GM04503 (cell line): ENCODE measurements at places on chromosomes 5 and 9.

GRCh38 chr5:107794741-107795140, 124.0 kb upstream of the EFNA5 start:
- no peak for DNase-seq

GRCh38 chr5:124627815-124628595, 118.4 kb downstream of the ZNF608 start:
- no peak for DNase-seq

DNA sequence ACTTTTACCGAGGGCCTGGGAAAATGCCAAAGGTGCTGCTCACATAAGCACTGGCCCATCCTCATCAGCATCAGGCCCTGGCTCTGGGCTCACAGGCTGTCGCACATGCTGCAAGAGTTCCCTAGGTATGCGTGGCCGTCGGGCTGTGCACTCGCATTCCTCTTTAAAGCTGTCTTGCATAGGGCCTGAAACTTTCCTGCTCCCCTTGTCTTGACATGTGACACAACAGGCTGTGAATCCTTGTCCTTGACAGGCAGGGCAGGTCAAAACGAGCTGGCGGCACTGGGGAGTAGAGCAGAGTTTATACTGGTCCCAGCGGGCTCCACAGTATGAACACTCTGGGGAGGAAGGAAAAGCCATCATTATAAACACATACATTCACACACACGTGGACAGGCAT, 30.7 kb downstream of the TSTD2 start:
- DNase-seq: no peak

DNA sequence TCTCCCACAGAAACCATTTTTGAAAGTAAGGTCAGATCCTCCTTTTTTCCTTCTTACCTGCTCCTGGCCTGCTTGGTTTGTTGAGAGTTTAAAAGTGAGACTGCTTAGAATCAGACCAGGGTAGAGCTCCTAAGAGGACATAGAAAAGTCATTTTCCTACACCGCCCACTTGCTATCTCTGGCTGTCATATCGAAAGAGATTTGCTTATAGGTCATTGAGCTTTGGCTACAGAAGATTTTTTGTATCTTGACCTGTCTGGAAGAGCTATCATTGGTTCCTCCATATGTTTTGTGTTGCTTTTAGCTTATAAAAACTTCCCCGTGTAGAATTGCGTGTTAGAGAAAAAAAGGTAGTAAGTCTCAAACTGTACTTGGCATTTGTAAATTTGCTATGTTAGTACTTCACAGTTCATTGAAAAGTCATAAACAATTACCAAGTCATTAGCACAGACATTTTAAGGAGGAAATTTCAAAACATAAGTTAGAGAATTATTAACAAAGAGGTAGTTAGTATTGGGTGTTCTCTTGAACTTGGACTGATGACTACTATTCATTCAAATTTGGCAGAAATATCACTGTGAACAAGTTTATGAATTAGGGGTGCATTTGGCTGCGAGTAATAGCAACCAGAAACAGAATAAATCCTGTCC, 96.6 kb downstream of the MAN2A1 start:
- no peak for DNase-seq

DNA sequence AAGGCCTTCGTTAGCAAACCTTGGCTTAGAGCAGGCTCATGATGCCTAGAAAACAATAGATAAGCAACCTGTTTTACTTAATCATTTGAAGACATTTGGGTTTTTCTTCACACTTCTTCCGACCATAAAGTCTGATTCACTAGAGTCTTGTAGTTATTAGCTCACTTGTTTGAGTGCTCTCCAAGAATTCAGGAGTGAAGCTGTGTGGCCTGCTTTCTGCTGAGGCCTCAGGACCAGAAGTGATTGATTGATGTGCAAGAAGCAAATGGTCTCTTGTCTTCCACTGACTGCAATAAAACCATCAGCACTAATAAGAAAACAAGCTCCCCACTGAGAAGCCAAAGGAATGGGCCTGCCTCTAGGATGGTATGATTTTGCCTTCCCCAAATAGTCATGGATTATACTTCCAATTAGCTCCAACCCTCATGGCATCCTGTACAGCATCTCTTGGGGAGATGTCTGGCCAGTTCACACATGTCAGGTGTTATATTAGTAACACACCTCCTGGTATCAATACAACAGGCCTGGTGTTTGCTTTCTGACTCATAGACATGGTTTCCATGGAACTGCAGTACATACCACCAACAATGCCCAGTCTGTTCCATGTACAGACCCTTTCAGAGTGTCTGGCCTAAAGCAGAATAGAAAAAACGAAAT, 317.6 kb downstream of the CWC27 start:
- DNase-seq: no peak

GRCh38 chr9:75448281-75448680, 360.0 kb downstream of the OSTF1 start:
- DNase-seq: no peak

DNA sequence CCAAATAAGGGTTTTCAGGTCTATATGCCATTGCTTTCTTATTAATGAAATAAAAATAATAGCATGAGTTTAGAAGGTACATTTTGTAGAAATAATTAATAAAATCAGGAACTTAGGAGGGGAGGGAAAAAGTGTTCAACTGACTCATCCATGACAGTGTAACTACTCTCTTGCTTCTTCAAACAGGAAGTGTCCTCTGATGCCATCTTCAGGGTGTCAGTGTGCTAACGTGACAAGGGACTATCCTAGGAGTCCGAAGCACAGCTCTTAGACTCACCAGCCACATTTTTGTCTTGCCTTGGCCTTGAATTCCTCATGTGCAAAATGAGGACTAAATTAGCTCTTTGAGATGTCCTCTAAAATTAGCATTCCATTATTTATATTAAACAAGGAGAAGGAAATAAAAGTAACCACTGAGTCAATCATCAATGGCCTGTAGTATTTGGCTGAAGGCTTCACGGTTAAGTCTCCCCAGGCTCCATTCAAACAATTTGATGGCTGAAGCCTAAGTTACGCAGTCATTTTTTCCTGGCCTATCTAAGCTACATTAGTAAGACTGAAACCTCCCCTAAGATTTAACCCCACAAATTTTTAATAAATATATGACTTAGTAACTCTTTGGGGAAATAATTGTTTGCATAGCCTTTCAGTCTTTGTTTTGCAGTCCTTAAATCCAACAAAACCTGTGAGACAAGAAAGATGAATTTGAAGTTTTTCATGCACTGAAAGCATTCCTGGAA, 151.1 kb downstream of the ARL15 start:
- DNase-seq: no peak

DNA sequence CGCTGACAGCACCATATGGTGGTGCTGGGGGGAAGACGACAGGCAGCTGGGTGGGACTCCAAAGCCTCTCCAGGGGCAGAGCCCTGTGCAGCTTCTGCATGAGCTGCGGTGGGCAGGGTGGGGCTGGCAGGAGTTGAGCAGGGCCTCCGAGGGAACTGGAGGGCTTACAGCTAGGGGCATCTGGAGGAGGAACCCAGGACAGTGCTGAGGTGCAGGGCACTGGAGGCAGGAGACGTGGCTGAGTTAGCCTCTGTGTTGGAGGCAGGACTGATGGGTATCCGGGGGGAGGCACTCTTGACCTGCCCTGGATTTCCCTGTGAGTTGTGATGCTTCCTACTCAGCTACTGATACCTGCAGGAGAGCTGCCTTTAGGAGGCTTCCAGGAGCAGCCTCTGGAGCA, 45.0 kb downstream of the TENT4A start:
- no peak for DNase-seq

DNA sequence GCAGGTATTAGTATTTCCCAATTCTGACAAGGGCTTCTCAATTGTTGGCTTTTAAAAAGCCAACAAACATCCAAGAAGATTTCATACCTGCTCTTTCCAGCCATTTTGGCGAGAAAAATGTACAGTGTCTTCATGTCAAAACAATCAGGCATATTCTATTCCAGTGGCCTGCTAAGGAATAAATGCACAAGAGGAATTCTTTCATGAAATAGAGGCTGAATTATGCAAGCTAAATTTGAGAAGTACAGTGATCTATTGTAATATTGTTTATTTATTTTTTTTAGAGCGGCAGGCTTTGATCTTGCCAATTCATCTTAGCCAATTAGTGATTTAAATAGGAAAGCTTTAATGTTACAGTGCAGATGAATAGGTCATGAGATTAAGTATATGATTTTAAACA, 49.3 kb downstream of the NLN start:
- DNase-seq: no peak

DNA sequence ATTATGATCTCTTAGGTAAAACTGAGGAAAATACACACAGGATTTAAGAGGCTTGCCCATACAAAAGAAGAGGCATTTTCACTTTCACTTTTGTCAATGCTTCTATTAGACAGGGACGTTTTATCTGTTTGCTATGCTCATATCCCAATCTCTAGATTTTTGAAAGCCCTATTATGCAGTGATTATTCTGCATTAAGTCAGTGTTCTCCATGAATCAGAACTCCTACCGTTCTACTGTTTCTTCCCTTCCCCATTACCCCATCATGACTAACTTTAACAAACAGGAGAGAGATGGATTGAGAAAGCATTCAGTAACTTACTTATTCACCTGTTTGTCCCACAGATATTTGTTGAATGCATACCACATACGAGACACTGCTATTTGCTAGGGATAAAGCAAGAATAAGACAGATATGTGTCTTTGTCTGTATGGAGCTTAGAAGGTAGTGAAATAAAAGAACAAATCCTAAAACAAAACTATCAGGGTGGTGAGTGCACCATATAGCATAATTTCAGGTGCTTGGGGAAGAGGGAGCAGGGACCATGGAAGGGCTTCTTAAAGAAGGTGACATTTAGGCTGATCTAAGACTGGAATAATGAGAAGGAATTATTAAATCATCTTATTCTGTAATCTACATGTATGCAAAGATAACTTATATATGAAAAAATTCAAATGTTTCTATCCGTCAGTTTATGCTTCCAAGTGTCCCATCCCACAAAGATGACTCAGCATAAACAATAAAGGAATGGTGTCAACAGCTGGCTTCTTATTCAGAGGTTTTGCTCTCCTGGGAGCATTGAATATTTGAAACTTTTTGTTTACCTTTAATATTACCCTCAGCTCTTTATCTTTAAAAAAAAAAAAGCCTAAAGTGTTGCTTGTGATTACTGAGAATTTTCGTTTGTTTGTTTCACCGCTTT, 328.1 kb downstream of the HINT1 start:
- no peak for DNase-seq

DNA sequence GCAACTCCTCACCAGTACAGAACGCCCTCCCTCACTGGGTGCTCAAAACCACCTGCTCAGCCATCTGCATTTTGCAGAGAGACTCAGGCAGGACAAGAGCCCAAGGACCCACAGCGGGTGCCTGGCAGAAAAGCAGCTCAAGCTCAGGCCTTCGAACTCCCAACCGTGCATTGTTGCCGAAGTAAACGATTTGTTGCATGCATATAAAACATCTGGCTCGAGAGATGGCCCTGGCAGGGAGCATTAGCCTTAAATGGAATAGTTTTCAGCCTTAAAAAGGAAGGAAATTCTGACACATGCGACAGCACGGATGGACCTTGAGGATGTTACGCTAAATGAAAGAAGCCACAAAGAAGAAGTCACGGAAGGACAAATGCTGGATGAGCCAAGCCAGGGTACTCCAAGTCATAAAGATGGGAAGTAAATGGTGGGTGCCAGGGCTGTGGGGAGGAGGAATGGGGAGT, 160.4 kb upstream of the PHYKPL start:
- no peak for DNase-seq

DNA sequence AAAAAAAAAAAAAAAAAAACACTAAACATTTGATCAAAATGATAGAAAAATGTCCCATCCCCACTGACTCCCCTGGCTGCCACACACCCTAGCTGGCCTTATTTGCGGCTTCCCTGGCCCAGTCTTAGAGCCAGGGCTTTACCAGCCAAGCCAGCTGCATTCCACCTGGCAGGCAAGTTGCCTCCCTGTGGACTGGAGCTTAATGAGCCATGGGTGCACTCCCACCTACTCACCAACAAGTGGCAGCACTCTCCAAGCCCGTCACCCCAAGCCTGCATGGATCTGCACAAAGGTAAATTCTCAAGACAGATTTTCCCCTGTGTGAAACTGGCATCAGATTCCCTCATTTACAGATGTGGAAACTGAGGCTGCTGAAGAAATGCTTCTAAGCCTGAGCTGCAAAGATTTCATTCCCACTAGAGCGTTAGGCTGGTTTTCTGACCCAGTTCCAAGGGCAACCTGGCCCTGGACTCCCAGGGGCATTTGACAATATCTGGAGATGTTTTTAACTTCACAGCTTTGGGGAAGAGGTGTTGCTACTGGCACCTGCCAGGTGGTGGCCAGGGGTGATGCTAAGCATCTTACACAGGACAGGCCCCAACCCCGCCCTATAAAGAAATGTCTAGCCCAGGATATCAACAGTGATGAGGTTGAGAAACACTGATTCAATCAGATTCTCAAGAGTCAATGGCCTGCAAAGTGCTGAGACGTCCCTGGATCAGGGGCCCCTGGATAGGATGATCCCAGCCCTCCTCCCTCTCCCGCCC, 21.9 kb upstream of the VDAC1 start:
- no peak for DNase-seq

- no peak for DNase-seq
Observed at GRCh38 chr5:160042671-160043070, 33.7 kb downstream of the TTC1 start.

DNA sequence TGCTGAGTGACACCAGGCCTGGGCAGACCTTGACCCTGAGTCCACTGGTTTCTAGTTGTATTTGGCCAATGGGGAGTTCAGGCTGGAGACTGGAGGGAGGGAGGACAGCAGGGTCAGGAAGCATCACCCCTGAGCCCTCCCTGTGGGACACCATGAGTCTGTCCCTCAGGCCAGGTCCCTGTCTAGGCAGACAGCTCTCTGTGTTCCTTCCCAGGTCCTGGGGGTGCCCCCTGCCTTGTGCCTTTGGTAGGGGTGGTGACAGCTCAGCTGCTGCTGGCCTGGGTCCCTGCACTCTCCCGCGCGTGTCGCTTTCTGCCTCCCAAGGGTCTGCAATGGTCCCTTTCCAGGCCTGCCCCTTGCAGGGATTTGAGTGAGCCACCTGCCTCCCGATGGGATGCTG, 125.5 kb downstream of the OLFM1 start:
- no peak for DNase-seq

GRCh38 chr5:153390569-153390968, 99.9 kb upstream of the GRIA1 start:
- DNase-seq: no peak

DNA sequence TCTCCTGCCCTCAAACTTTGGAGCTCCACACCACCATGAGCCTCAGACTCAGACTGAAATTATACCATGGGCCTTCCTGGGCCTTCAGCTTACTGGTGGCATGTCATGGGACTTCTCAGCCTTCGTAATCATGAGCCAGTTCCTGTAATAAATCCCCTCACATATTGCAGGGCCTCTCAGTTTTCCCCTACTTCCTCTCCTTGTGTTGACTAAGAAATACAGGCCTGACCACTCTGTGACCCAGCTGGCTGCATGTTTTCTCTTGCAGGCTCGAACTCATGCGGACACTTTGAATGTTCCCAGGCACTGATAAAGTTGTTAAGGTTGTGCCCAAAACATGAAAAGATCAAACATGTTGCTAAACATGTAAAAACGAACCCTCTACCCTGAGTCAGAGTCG, 26.2 kb upstream of the SHC3 start:
- no peak for DNase-seq
